Activated CD8-positive, alpha-beta T cell treated with anti-CD3 and anti-CD28 coated beads, Interleukin-2, amount 10 ng/mL, durations not matched to agents 7 days and 5 days (primary cell): ENCODE measurements at places on chromosomes 2 and 18.

DNA sequence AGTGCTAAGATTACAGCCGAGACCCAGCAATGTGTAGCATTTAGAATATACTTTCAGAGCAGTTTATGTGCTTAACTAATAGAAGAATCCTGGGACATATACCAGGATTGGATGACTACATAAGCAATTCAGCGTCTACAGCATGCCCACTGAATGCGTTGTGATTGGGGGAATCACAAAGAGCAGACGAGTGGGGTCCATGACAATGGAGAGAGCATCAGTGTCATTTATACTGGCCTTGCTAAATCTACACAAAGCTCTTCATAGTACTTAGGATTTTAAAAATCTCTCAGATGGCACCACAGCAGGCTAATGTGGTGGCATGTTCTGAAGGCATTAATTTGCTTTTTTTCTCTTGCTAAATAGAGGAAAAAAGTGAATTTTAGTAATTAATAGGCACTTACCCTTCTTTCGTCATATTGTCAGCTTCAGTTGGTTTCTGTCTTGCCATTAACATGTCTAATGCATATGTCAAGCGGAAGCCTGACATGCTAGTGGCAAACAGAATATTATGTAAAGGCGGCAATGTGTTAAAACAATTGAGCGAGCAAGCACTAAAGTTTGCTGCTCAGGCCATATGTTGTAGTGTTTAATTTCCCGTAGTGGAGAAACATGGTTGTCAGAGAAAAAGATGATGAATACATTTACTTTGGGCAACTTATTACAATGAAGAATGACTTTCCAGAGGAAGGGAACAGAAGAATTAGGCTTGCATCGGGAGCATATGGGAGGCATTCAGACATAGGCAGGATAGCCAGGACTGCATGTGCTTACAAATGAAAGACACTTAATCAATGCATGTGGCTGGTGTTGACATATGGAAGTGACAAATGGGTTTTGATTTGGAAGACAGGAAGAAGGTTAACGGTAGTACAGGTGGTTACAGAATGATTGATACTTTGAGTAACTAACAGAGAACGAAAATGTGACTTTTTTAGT is 145.2 kb downstream of the ICOS start:
- DNase-seq = no peak

GRCh38 chr2:101435001-101435862 is 39.7 kb downstream of the RFX8 start:
- DNase-seq = no peak

GRCh38 chr18:6414118-6414722 is 491 bp downstream of the L3MBTL4 start:
- DNase-seq = peak; percentile 56

- no peak for DNase-seq
Observed at GRCh38 chr18:79640875-79641274, 38.7 kb upstream of the CTDP1 start.

- DNase-seq = no peak
Observed at GRCh38 chr2:46284796-46285195, 12.4 kb upstream of the EPAS1 start.

- no peak for DNase-seq
Observed at GRCh38 chr2:150733051-150733618, 245.7 kb upstream of the RND3 start.

GRCh38 chr2:136351684-136352083 is 233.7 kb upstream of the CXCR4 start:
- no peak for DNase-seq

DNA sequence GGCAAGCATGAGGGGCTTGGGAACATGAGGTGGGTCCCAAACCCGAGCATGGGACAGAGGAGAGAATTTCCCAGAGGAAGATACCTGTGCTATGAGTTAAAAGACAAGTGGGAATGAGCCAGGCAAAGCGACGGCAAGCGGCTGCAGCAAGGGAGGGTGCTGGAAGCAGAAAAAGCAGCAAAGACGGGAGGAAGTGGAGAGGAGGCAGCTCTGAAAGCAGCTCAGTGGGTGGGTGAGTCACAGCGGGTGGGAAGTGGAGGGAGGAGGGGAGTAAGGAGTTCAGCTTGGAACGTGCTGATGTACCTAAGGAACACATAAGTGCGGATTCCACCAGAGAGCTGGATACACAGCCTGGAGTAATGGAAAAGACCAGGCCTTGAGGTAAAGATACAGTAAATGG is 41.4 kb downstream of the THUMPD2 start:
- no peak for DNase-seq

DNA sequence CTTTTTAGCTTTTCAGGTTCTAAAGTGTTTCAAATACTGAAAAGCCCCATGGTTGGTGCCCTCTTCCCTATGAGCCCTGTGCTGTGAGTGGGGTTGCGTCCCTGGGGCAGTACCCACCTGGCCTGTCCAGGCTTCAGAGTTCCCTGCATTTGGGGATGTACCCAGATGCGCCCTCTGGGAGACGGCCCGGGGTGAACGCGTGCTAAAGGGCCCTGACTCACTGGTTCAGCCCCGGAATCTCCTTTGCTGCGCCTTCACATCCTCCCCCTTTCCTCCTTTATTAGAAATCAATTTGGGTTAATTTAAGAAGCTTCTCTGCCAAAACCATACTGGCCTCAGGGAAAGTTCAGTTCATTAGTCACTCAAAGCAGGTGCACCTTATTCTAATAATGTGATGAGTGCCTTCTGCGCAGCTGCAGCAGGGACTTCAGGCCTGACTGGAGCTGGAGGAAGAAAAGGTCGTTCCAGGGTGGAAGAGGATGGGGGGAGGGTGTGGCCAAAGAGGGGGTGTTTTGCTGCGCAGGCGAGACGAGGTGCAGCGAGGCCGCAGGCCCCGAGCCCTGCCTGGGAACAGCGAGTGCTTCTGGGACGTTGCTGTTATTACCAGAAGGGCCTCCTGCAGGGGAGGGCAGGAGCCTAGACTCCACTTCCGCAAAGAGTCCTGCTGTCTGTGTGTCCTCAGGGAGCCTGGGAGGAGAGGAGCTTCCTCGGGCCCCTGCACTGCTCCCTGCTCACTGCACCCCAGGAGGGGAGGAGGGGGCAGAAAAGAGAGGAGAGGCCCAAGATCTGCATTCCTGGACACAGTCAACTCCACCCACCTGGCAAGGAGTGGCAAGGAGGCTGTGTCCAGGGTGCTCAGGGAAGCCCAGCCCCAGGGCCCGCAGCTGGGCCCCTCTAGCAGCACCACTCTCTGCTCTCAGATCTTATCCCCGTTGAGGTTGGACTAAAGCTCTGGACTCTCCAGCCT is 223.2 kb upstream of the PXDN start:
- DNase-seq = no peak

GRCh38 chr2:38671303-38671702 is 5.4 kb downstream of the GALM start:
- no peak for DNase-seq

- no peak for DNase-seq
Observed at GRCh38 chr2:102063487-102063911, 71.7 kb downstream of the IL1R2 start.

GRCh38 chr18:36468161-36468560 is 170.6 kb downstream of the FHOD3 start:
- DNase-seq = no peak

- no peak for DNase-seq
Observed at GRCh38 chr18:5584746-5585417, 41.1 kb upstream of the EPB41L3 start.

GRCh38 chr2:145431181-145431951 is 911.4 kb upstream of the ZEB2 start:
- DNase-seq = no peak

DNA sequence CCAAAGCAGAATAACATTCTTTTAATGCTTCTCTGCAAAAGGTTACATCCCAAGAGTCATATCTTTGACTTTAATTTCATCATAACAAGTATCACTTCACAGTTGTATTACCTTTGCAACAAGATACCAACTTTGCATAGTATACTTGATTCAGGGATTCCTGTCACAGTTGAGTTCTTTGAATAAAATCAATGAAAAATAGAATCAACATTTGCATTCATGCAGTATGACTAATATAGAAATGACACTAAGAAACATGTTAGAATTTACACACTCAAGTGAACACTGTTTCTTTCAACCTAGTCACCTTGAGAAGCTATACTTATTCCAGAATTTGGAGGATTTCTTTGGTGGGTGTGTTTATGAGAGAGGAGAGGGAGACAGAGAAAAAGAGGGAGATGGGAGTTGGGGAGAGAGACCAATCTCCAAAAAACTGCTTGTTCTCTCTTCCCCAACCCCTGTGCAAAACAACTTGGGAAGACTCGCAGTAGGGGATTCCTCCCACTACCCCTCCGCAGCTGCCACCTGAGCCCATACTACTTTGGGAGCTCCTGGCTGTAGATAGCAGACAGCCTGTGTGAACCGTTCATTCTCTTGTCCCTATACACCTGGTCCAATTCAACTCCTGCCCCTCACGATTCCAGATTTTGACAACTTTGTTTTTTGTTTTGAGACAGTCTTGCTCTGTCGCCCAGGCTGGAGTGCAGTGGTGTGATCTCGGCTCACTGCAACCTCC is 57.7 kb downstream of the PELI1 start:
- DNase-seq = no peak

DNA sequence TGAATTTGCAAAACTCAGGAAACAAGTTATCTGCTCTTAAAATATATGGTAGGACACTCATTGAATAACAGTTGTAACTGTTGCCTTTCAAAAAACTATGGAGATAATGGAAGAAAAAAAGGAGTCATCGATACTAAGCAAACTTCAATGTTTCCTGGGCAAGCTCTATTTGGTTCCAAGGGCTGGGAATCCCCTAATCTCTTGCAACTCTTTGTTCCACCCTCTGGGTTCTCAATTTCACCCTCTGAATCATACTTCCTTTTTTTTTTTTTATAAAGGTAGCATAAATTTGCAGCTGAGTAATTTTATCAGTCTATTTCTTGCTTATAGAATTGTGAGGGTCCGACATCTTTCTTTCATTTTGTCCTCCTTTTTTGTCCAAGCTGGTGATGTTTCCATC is 36.7 kb downstream of the SLC9A4 start:
- DNase-seq = no peak

- DNase-seq = no peak
Observed at GRCh38 chr18:59570101-59570775, 127.0 kb downstream of the CCBE1 start.

- DNase-seq = no peak
Observed at GRCh38 chr2:46117379-46117778, 179.8 kb upstream of the EPAS1 start.

DNA sequence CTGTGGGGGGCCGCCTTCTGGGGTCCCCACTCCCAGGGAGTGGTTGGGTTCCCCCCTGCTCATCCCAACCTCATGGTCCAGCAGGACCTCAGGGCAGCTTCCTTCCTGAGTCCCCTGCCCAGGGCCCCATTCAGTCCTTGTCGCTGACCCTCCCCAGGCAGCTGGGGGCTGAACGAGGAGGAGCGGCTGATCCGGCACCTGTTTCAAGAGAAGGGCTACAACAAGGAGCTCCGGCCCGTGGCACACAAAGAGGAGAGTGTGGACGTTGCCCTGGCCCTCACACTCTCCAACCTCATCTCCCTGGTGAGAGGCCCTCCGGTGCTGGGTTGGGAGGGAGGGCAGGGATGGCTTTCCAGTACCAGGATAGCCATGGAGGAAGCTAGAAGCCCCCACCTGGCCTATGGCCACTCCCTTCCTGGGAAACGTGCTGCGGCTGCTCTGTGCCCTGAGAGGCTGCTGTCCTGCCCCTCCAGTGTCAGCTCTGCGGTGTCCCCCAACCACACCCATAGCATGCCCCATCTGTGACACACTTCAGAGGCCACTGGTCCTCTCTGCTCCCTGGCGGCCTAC is 497 bp downstream of the CHRND start:
- DNase-seq = no peak

DNA sequence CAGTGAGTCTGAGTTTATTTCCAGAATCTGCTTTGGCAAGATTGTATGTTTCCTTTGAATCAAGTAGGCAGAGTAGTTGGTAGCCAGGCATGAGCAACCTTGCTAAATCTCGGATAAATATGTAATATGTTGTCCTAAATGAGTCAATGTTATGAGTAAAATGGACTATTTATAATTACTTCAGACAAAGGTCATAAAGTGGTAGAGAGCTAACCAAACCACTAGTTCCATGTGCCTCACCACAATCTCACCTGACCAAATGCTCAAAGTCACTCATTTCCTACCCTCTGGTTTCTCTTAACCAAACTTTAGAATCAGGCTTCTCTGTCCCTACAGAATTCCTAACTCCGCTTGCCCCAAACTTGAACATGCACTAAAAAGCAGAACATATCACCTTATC is 261.2 kb upstream of the FSIP2 start:
- no peak for DNase-seq

DNA sequence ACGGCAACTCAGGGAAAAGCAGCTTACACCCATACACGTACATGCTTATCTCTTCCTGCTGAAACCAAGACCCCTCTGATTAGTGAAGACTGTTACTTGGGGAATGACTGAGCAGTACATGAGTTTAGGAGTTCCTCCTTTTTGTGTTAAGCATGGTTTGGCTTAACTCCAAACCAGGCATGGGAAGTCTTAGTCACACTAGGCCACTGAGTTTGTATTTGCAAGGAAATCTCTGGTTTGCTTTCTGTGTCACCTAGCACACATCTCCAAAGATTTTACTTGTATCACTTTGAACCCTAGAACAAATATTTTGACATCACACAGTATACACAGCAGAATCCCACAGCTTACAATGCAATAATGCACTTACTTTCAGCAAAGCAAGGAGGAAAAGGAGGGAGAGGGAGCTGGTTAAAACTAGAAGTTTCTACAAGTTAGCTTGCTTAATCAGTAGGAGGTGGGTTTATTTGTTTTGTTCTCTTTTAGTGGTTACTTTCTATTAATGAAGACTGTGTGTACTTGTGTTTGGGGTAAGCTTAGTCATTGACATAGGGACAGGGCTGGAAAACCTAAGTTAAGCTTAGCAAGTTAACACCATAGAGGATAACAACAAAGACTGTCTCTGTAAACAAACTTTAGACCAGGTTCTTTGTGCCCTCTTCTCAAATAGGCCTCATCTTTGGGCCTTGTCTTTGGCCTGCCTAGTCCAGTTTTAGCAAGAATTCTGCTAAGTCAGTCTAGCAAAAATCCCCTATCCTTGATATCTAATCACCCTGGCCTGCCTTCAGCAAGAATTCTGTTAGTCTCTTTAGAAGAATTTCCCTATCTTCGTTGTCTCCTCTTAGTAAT is 219.4 kb downstream of the MREG start:
- no peak for DNase-seq

DNA sequence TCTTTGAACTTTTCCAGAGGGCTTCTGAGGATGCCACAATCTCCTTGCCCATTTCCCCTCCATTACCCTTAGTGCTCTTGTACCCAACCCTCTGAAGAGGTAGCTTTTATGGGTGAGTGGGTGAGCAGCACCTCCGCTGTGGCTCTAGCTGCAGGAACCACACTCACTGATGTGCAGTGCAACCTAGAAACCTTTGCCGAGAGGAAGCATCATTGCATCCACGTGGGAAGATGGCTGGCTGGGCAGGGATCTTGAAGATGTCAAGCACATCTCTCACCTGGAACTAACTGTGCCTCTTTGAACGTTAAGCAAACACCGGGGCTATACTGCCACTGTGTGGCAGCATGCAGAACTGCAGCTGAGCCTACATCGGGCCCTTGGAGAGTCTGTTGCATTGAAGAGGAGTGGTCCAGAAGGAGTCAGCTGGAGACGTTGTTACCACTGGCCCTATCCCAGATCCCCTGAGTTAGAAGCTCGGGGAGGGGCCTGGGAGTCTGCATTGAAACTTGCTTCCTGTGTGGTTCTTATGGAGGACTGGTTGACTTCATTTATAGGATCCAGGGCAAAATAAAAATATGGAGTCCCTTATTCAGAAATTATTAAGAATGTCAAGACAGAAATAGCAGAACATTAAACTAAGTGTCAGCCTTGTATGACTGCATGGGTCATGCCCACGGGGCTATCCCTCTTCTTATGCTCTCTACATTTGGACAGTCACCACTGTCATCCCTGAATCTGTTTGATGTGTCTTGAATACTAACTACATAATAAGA is 28.7 kb downstream of the IGFBP5 start:
- DNase-seq = peak; percentile 77
